ENCODE measurements at places on chromosomes 1 and 21.

DNA sequence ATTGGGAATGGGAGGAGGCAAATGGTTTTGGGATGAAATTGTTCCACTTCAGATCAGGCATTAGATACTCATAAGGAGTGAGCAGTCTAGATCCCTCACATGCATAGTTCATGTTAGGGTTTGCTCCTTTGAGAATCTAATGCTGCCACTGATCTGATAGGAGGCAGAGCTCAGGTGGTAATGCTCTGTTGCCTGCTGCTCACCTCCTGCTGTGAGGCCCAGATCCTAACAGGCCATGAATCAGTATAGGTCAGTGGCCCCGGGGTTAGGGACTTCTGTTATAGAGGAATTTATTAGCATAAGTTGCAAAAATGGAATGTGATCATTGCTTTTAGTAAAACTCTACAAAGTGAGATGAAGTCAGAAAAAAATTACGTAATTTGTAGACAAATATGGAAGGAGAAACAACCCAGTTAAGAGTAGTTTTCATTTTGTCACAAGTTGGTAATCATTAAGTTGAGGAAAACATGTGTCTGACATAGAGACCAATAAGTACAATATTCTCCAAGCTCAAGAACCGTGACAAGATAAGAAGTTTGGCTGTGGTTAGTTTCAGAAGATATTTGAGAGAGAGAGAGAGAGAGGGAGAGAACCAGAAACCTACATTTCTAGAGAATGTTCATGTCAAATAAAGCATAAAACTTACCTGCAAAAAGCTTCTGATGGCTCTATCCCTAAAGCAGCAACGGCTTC, 689.7 kb upstream of the PRMT6 start:
- no peak for DNase-seq

GRCh38 chr1:98688110-98688739, 26.7 kb downstream of the SNX7 start:
- no peak for DNase-seq

DNA sequence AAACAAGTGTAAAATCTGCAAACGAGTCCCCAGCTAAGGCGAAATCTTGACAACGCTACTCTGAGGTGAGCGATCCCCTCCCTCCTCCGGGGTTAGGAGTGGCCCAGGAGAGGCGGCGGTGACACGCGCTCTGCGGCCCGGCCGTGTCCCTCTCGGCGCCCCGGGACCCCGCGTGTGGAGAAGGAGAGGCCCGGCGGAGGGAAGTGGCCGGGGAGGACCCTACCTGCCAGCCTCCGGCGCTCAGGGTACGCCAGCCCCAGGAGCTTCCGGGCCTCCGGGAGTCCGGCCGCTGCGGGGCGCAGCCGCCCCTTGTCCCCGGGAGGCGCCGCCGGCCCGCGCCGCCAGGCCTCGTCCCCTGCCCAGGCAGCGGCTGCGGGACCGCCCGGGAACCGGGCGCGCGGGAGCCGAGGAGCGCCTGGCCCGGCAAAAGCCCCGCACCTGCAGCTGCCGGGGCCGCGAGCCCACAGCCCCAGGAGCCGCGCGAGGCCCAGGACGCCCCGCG, 543 bp downstream of the ABCB10 start:
- DNase-seq, result no peak

DNA sequence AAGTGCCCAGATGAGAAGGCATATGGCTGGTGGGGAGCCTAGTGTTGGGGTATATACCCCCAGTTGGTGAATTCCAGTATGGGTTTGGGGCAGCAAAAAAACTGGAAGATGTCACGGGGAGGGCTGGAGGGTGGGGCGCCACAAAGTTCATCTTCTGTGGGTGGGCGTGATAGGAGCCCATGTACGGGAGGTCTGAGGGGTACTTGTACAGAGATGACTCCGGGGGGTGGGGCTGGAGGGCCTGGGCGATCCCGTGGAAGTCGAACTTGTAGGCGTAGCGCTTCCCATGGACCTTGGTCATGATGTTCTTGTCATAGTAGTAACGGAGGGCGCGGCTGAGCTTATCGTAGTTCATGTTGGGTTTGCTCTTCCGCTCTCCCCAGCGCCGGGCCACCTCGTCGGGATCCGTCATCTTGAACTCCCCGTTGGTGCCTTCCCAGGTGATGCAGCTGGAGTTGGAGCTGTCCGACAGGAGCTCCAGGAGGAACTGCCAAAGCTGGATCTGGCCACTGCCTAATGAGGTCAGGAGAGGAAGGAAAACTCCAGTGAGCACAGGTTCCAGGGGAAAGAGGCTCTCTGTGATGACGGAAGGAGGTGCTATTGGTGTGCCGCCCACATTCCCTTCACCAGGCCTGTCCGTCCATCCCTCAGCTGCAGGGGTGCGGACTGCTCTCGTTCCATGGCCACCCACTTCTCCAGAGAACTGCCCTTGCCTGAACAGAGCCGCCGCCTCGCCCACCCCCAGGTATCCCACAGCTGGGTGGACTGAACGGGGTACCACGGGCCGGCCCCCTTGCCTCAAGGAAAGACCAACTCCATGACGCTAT, 114.7 kb downstream of the ERG start:
- DNase-seq, result no peak

GRCh38 chr1:72397786-72398185, 115.4 kb upstream of the NEGR1 start:
- peak; percentile 8 for DNase-seq

DNA sequence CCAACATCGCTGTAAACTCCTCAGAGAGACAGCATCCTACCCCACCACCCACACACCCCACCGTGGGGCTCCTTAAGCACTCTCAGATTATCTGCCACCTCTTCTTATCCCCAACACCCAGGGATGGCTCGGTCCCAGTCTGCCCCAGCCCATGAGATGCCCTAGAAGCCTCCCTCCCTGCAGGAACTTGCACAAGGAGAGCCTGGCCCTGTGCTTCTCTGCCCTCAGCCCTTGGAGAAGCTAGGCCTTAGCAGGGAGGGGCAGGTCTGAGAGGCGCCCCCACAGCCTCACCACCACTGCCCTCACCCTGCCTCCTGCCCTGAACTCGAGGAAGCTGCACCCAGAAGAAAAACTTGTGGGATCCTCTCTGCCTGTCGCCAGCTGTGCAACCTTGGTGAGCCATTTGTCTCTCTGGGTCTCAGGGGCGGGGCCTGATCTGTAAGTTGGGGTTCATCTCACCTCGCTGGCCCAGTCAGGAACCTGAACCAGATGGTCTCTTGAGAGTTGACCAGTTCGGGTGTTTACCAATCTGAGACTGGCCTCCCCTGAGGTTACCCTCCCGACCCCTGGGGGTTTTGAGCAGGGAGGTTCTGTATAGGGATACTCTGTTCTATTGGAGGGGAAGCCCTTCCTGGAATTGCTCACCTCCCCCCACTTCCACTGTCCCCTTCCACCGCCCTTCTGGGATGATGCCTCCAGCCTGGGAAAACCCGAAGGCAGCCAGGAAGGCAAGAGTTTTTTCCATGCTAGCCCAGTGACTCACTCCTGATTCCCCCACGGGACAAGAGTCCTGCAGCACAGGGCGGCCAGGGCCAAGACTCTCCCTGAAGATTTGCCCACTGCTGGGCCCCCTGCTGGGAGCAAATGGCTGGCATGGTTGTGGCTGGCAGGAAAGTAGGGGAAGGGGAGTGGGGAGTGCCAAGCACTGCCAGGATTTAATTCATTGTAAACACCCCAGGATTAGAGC, at the start of gene S100A3:
Gene S100A3 (minus strand): TSS at position 537 of the 967 bp plus-strand sequence. CDS start 773 bp downstream, outside the sequence.
- no peak for DNase-seq

DNA sequence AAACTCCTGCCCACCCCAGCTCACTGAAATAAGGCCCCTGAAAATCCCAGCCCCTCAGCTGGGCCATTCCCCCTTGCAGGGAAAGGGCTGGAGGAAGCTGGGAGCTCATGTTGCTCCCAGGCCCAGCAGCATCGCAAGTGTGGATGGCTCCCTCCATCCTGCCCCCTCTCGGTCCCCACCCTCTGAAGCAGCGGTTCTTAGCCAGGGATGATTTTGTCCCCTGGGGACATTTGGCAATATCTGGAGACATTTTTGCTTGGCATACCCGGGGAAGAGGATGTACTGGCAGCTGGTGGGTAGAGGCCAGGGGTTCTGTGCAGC, 56.8 kb downstream of the PSMG1 start:
- DNase-seq, result no peak

- no peak for DNase-seq
Observed at GRCh38 chr1:10852486-10852885, 56.0 kb upstream of the CASZ1 start.

GRCh38 chr1:10186331-10187025, 23.9 kb upstream of the KIF1B start:
- no peak for DNase-seq

DNA sequence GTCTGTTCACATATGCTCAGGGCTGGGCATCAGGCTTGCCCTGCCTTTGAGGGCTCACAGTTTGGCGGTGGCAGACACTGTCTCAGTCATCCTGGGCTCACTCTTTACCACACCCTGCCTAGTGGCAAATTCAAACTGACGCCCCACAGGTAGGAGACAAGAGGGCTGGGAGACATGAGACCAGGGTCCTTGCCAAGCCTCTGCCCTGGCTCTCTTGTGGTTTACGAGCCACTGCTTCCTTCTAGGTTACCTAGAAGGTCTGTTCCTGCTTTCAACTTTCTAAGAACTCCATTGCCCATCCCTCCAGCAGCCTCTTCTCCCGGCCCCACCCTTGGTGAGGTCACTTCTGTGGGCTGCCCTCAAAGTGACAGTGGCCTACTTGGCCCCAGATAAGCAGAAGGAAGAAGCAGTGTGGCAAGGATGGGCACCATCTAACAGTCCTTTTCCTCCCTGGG, 10.5 kb downstream of the KIF21B start:
- DNase-seq, result no peak

DNA sequence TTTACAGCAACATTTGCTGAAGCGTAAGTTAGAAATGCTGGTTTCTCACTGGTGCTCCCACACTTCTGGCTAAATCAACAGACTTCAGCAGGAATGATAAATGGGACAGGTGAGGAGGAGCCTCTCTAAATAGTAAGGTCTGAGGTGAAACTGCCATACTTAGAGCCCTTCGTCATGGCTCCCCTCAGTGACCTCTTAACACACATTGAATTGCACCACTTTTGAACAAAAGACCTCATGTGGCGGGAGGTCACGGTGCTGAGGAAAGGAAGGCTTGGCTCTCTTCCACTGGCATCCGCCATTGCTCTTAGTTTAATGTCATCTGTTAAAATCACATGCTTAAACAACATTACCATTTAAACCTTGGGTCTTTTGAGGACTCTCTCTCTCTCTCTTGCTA, 3.4 kb downstream of the MAP3K7CL start:
- no peak for DNase-seq

DNA sequence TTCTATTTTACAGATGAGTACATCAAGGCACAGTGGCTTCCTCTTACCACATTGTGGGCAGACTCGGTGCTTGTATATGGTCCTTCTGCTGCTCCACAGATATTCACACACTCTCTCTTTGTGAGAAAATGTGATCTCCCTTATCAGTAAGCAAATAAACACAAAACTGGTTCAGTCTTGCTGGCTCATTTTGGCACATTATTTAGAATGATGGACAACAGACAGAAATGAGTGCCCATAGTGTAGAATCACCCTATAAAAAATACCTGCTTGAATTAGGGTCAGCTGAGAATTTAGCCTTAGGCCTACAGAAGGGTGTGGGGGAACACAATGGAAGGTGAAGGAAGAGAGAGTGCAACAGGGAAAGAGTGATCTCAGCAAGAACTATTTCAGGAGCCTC, 423.1 kb downstream of the HLX start:
- no peak for DNase-seq

DNA sequence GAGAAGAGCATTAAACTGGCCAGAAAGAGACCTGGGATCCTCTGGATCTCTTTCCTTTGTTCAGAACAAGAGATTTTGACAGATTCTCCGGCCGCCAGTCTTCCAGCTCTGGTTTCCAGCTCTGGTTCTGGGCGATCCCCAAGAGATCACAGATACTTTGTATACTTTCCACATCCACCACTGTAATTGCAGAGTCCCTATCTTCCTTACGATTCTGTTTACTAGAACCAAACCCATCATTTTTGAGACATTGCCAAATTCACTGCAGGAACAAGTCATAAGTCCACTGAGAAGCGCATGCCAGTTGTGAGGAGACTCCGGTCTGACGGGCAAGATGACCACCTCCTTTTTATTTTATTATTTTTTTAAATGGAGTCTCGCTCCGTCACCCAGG, 505.2 kb downstream of the SMYD3 start:
- DNase-seq, result no peak

DNA sequence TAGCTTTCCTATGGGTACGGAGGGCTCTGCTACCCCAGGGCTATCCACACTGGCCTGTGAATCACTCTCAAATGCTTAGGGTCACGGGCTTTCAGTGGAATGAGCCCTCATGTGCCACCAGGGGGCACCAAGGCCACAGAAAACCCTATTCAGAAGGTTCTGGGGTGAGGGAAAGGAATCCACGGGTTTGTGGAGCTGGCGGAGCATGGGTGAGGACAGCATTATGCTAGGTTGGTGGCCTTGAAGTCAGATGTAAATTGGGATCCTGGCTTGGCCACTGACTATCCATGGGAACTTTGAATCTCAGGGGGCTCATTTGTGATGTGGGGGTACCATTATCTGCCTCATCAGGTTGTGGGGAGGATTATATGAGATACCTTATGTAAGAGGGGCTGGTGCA, 5.1 kb upstream of the LAMTOR5 start:
- no peak for DNase-seq

DNA sequence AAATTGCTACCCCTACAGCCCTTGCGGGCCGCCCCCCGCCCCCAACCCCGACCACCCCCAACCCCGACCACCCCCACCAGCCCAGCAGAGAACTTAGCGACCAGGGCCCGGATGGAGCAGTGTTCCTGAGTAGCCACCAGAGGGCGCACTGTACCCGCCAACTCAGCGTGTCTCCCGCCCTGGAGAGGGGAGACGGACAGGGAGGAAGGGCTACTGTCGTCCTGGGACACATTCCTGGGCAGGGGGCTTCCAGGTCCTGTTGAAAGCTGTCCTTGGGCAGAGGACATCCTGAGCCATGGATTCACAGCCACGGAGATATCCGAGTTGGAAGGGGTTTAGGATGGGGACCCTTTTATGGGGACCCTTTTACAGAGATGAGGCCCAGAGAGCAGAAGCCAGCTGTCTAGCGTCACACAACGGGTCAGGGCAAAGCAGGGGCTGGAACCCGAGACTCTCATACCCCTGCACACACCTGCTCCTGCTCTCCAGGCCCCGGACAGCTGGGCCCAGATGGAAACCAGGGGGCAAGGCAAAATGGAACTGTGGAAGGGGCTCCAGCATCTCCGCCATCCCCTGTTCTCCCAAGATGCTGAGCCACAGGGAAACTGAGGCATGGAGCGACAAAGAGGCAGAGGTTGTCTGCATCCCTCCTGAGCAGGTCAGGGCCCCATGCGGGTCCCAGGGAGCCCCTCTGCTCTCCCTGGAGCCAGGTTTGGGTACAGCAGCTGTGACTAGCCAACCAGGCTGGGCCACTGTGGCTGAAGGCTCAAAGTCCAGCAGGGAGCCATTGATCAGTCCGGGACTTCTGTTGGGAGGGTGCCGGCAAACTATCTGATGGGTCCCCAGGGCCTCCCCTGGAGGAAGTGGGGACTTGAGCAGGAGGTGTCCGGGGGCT, 25.0 kb upstream of the LAPTM5 start:
- no peak for DNase-seq

- no peak for DNase-seq
Observed at GRCh38 chr1:244347942-244348341, 103.8 kb downstream of the ADSS2 start.

- no peak for DNase-seq
Observed at GRCh38 chr1:192866241-192866868, 57.5 kb downstream of the RGS2 start.
